Kidney capillary endothelial cell (primary cell): ENCODE measurements at places on chromosomes 6 and 20.

GRCh38 chr6:42104804-42105125, 37.7 kb downstream of the C6orf132 start:
- no peak for DNase-seq

GRCh38 chr6:124961777-124962638, at the start of gene RNF217:
Gene RNF217 (plus strand): TSS chr6:124962437. CDS start chr6:124962545, 108 bp downstream.
- peak; percentile 46 for DNase-seq

DNA sequence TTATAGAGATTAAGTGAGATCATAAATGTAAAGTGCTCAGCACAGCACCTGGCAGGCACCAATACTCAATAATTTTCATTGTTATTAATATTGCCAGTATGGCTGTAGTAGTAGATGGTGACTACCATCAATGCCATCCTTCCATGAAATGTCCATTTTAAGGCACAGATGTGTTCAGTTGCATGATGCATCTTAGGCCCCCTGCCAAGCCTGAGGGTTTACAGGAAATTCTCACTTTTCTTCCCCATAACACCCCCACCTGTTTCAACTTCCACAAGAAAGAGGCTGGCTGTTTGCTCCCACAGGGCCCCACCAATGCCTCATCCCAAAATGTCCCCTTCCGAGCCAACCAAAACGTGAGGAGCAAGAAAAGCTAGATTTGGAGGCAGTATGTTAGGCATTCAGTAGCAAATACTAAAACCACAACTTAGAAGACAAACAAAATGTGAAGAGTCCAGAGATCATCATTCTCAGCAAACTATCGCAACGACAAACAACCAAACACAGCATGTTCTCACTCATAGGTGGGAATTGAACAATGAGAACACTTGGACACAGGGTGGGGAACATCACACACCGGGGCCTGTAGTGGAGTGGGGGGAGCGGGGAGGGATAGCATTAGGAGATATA, 110.6 kb upstream of the NHSL1 start:
- DNase-seq = no peak

- DNase-seq = no peak
Observed at GRCh38 chr6:82786248-82786647, 279.4 kb downstream of the UBE3D start.

DNA sequence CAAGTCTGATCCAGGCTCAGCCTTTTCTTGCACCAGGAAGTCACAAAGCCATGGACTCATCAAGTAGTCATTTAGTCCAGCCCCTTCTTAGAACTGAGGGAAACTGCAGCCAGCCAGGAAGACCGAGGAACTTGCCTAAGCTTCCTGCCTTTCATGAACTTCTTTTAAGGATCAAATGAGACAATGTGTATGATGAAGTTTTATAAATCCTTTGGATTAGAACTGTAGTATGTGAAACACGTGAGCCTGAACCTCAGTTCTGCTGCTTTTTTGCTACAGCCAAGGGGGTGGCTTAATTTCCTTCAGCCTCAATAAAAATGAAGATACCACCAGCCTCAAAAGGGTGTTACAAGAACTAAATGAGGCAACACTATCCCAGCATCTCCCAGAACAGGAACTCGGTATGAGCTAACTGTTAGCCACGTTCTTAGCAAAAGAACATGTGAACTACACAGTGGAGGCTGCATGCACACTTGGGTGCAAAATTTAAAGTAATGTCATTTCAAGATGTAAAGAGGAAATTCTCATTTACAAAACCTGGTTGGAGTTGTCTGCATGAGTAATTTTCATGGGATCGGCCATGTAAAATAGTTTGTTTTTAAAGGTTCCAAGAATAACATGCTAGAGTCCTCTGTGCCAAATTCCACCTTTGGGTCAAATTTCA, 76.0 kb upstream of the TBC1D7 start:
- DNase-seq = peak; percentile 93

- no peak for DNase-seq
Observed at GRCh38 chr20:25632940-25633790, 9.4 kb upstream of the NANP start.

DNA sequence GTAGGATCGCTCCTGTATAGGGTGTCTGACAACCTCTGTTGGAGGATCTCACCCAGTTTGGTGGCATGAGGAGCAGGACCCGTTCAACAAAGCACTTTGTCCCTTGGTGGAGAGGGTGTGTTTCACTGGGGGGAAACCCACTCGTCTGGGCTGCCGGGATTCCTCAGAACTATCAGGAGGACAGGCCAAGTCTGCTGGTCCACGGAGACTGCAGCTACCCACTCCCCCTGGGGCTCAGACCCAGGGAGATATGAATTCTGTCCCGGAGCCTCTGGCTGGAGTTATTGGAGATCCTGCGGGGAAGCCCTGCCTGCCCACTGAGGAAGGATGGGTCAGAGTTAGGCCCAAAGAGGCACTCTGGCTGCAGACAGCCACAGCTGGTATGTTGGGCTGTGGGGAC, 233.1 kb downstream of the PKHD1 start:
- DNase-seq = no peak

GRCh38 chr6:118523216-118523615, 24.9 kb upstream of the PLN start:
- DNase-seq = no peak

DNA sequence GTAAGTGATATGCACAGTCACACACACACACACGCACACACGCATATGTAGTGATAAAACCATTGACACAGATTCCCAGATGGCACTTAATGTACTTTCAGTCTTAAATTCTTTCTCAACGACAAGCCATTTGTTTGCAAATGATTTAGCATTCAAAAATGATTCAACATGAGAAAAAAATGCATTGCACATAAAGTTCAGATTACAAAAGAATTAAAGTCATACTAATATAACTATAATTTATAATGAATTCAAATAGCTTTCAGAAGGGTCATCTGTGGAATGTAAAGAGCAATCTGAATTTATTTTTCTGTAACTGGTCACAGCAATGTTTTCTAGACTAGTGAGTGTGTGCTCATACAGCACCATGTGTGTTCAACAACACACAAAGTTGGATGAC, 521.6 kb upstream of the ZNF337 start:
- DNase-seq = no peak

DNA sequence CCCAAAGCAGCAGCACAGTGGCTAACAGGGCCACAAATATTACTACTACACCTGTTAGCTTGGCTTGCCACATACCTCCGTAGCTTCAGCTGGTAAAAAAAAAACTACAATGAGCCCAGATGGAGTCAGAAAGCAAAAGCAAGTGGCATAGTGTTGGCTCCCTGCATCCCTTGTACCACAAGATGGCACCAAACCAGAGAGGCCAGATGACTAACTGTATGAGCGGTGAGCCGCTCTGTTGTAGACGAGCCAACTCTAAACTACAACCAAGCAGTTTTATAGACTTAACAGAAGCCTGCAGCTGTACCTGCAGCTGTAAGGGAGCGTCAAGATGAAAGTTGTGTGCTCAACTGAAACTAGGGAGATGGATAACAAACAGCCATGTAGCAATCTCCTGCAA, 84.5 kb upstream of the MCHR2 start:
- DNase-seq = no peak

DNA sequence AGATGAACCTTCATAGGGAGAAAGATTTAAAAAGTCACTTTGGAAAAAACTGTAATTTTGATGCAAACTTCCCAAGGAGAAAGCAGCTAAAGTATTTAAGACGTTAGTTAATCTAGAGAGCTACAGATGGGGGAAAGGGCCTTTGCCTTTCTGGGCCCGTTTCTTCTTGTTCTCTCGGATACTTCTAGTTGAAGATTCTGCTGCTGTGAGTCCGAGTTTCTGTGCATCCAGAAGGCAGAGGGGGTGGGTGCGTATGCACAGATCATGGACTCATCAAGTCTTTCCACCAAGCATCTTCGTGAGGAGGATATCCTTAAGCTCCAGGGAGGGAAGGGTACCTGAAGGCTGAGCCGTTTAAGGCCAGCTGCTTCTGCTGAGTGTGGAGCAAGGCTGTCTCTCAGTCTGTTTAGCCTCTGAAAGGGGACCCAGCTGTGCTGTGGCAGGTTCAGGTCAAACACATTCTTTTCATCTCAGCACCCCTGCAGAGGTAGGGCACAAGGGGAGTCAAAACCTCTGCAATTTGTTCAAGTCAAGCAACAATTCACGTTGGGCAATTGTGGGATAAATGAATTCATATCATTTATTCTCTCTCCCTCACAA, 4.3 kb downstream of the LAMP5 start:
- DNase-seq = no peak
